ENCODE measurements at places on chromosomes 5 and 9. TPM values are rescaled to one million over a fixed set of nuclear protein-coding genes. Genes with fewer than 3 reads are reported as not detected.

DNA sequence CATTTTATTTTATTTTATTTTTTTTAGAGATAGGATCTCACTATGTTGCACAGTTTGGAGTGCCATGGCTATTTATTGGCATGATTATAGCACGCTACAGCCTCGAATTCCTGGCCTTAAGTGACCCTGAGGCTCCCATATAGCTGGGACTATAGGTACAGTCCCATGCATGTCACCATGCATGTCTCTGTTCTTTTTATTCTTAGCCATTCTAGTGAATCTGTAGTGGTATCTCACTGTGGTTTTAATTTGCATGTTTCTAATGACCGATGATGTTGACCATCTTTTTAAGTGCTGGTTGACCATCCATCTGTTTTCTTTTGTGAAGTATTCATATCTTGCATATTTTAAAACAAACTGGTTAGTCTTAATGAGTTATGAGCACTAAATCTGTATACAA, 76.1 kb downstream of the SLC44A1 start:
- no peak for DNase-seq

DNA sequence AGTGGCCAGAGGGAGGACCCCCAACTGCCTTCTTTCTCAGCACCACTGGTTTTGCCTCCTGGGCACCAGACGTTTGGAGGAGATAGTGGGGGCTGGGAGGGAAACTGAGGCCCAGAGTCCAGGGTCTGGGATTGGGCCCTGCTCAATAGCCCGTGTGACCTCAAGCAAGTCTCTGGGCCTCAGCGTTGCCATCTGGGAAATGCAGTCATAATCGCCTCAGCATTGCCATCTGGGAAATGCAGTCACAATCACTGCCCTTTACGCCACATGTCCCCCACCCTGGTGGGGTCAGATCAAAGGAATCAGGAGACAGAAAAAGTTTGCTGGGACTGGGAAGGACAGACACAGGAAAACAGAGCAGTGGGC, 1.6 kb downstream of the SH2D3C start:
- DNase-seq = no peak

RNF224 gene
- total RNA-seq = not detected

GRCh38 chr9:126885131-126885641, 24.7 kb downstream of the ZBTB34 start:
- no peak for DNase-seq

DNA sequence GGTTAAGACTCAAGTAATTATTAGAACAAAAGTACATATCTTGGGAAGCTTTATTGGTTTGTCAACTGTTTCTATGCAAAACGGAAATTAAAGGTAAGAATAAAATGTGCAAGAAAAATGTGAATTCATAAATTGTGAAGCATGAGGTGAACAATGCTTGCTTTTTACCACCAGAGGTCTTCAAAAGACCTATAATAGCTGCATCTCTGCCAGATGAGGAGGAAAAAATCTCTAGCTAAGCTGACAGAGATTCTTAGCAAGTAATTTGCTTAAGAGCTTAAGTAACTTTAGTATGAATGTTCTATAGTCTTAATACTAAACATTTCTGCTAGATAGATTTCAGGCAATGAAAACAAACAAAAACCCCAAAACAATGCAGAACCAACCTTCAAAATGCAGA, 54.1 kb downstream of the MRPS30 start:
- no peak for DNase-seq

BAAT gene
- not detected for total RNA-seq

PROB1 gene
- total RNA-seq = 3.6 TPM

GPR151 gene
- total RNA-seq = not detected
